ENCODE measurements at places on chromosomes 2 and 18. TPM values are rescaled to one million over a fixed set of nuclear protein-coding genes. Genes with fewer than 3 reads are reported as not detected.

DNA sequence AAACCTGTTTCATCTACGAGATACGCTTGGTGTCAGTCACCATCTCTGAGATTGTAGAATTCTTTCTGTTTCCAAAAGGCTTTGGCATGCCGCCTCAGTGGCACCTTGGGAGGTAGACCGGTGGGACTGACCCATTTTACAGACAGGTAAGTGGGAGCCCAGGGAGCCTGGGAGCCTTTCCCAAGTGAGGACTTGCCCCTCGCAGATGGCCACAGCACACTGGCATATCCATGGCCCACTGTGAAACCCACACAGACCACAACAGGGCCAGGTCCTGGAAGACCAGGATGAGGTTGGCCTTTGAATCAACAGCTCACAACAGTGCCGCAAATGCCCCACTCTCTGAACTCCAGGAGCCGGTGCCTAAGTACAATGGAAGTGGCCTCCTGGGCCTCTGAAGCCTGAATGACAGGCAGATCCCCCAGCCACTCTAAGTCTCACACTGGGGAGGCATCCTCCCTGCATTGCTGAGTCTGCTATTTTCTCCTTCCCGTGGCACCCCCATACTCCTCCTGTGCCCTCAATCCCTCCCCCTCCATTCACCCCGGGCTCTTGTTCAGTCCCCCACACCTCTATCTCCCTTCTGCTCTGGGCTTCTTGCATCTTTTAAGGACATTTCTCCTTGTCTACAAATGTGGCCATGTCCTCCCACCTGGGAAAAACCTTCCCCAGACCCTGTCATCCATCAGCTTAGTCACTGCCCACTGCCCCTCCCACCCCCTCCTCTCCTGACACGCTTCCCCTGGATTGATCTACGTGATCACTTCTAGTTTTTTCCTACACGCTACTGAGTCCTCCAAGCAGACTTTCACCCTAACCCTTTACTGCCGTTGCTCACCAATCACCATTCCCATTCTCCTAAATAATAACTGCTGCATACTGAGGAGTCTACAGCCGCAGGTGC is 26.2 kb downstream of the CENPA start:
- no peak for DNase-seq

GRCh38 chr2:240600451-240600961 is 14.0 kb downstream of the CAPN10 start:
- DNase-seq, result no peak

- DNase-seq, result no peak
These were observed 93.4 kb downstream of the AGAP1 start for GRCh38 chr2:235587202-235587601.

DNA sequence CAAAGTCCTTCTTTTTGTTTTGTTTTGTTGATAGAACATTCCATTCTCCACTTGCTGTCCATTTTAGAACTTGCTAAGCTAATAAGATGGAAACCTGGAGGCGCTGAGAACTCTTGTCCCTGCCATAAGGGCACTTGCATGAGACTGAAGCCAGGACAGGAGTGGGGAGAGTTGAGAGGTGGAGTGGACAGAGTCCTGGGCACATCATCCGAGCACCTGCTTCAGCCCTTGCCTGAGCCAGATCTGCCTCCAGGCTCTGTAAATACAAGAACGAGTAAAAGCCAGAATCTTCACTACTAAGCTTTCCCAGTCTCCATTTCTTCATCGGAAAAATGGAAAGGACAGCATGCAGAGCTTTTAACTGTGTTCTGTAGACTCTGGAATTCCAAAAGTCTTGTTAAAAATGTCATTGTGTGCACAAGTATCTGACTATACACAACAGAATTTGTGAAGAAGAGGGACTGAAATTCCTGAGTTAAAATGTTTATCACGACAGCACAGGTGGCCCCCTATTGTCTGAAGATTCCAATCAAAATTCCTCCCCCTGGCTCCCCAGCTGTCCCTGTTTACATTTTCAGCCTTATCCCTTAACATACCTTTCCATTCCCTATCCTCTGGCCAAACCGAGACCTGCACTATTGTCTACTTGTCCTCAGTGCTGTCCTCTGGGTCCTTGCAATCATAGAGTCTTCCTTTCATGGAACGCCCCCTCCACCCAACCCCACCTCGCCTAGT is 498.2 kb upstream of the TNP1 start:
- DNase-seq, result no peak

- DNase-seq, result no peak
These were observed 1243.1 kb upstream of the NXPH2 start for GRCh38 chr2:140023291-140023690.

DNA sequence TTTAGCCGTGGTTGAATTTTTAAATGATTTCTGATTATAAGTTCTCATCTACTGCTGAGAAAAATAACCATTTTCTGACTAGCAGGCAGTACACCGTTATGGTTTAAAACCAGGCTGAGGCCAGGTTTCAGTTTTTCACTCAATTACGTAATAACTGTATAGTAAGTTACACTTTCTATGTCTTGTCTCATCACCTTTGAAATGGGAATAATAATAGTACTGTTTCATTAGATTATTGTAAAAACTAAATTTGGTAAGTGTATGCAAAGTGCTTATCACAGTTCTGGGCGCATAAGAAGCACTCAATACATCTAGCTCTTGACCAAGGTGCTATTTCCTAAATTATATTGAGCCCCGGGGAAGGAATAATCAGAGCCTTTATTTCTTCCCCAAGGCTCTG is 76.8 kb downstream of the LIMS1 start:
- DNase-seq, result no peak

- no peak for DNase-seq
These were observed 28.2 kb upstream of the SOCS6 start for GRCh38 chr18:70260683-70261082.

- DNase-seq, result no peak
These were observed 375.8 kb upstream of the FANCL start for GRCh38 chr2:58616961-58617360.

DNA sequence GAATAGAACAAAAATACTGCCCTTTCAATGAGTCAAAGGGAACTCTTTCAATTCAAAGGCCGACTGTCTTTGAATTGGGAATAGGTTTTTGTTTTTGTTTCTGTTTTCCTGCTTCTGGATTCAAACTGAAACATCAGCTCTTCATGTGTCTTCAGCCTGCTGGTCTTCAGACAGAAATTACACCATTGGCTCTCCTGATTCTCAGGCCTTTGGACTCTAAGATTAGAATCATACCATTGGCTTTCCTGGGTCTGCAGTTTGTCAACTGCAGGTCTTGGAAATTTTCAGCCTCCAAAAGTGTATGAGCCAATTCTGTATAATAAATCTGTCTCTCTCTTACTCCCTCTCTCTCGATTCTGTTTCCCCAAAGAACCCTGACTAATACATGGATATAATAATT is 31.1 kb downstream of the CTLA4 start:
- no peak for DNase-seq

DNA sequence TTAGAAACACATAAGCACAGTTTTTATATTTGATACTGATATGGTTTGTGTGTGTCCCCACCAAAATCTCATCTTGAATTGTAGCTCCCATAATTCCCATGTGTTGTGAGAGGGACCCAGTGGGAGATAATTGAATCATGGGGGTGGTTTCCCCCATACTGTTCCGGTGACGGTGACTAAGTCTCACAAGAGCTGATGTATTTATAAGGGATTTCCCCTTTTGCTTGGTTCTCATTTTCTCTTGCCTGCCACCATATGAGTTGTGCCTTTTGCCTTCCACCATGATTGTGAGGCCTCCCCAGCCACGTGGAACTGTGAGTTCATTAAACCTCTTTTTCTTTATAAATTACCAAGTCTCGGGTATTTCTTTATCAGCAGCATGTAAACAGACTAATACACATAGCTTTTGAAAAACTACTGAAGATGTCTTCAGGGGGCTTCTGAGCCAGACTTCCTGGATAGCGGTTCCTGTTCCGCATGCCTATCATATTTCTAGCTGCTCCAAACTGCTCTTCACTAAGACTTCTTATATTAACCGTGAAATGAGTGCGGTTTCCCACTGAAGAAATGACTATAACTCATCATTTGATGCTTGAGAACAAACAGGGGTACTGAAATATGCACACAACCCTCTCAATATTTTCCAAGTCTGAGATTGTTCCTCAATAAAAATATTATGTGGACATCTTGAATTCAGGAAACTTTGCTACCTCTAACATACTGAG is 75.8 kb downstream of the SPHKAP start:
- no peak for DNase-seq

DNA sequence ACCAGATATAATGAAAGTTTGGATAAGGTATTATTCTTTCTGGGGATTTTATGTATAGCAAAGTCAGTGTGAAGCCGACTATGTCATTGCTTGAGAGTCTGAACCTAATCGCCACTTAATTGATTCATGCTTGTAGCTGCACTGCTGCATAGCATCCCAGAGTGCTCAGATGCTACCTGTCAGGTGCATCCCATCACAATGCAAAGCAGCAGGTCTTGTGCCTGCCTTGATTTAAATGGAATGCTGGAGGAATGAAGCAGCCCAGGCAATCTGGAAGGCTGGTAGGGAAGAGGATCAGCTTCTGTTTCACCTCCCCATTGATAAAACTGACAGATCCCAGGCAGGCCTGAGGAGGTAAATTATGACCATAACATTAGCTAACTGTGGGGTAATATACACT is 40.4 kb upstream of the ATIC start:
- no peak for DNase-seq

- DNase-seq, result no peak
These were observed 38.8 kb downstream of the ADAM23 start for GRCh38 chr2:206482123-206482522.

GRCh38 chr2:186862869-186863709 is 14.1 kb upstream of the ZSWIM2 start:
- no peak for DNase-seq

GRCh38 chr2:1893856-1894255 is 149.5 kb upstream of the PXDN start:
- no peak for DNase-seq

DNA sequence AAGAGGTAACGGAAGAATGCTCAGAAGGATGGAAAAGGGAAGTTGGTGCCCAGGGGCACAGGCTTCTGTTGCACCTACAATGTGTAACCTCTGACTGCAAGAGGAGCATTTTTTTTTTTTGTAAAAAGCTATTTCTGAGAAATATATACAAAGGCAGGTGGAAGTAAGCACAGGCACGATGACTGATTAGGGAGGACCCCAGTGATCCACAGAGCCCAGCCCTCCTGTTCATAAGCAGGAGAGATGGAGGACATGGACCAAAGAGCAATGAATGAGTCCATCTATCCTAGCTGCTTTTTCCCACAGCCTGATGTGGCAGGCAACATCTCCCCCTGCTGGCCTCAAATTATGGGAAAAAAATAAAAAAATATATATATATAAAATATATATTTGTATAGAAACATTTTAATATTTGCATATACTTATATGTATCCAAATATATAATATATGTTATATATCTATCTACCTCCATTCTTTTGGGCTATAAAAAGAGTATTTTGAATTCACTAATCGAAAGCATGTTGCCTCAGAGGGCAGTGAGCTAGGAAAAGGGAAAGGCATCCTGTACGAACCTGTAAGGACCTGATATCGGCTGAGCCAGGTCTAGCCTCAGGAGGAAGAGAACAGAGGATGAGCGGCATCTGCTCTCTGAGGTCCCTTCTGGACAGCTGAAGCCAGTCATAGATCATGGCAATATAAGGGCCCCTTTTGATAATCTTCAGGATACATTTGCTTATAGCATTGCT is 166.0 kb upstream of the STK17B start:
- no peak for DNase-seq

DNA sequence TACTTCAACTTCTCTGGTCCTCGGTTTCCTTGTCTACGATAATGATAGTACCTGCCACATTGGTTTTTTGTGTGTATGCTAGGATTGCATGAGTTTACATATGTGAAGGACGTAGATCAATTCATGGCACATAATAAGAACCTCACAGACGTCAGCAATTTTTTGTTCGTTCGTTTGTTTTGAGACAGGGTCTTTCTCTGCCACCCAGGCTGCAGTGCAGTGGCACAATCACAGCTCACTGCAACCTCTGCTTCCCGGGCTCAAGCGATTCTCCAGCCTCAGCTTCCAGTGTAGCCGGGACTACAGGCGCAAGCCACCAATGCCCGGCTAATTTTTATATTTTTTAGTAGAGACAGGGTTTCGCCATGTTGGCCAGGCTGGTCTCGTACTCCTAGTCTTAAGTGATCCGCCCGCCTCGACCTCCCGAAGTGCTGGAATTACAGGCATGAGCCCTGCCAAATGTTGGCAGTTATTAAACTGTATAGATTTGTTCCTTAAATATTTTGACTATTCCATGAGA is 756 bp upstream of the SLC35F5 start:
- DNase-seq, result no peak

- DNase-seq, result no peak
These were observed 80.2 kb downstream of the EFEMP1 start for GRCh38 chr2:55843096-55843993.

- DNase-seq, result no peak
These were observed 17.3 kb upstream of the MTX2 start for GRCh38 chr2:176251928-176252327.

GRCh38 chr2:124319577-124319976 is 294.5 kb downstream of the CNTNAP5 start:
- no peak for DNase-seq

DNA sequence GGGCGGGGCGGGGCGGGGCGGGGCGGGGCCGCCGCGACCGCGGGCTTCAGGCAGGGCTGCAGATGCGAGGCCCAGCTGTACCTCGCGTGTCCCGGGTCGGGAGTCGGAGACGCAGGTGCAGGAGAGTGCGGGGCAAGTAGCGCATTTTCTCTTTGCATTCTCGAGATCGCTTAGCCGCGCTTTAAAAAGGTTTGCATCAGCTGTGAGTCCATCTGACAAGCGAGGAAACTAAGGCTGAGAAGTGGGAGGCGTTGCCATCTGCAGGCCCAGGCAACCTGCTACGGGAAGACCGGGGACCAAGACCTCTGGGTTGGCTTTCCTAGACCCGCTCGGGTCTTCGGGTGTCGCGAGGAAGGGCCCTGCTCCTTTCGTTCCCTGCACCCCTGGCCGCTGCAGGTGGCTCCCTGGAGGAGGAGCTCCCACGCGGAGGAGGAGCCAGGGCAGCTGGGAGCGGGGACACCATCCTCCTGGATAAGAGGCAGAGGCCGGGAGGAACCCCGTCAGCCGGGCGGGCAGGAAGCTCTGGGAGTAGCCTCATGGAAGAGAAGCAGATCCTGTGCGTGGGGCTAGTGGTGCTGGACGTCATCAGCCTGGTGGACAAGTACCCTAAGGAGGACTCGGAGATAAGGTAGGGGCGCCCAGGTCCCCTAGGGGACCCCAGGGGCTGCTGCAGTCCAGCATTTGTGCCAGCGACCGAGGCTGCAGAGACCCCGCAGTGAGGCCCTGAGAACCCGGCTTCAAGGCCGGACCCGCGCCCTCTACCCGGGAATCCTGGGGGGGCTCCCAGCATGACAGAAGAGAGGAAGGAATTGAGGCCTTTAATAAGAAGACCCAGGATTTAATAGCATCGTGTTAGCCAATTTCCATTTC is at the start of gene KHK:
Gene KHK (plus strand): TSS at position 49 of the 870 bp plus-strand sequence. CDS start 488 bp downstream, at position 537.
- no peak for DNase-seq

CABYR gene
- polyA plus RNA-seq, result 3.3 TPM

RTP5 gene
- polyA plus RNA-seq, result 0.08 TPM

ANO7 gene
- polyA plus RNA-seq, result 0.83 TPM

SPC25 gene
- 7.5 TPM for polyA plus RNA-seq

HOXD12 gene
- not detected for polyA plus RNA-seq

PRKRA gene
- polyA plus RNA-seq, result 57.0 TPM

PROM2 gene
- 1.5 TPM for polyA plus RNA-seq

ZNF892 gene
- 2.0 TPM for polyA plus RNA-seq

FER1L5 gene
- polyA plus RNA-seq, result 3.4 TPM
